Fibroblast of skin of right biceps (primary cell): ENCODE measurements at places on chromosomes 4 and X.

DNA sequence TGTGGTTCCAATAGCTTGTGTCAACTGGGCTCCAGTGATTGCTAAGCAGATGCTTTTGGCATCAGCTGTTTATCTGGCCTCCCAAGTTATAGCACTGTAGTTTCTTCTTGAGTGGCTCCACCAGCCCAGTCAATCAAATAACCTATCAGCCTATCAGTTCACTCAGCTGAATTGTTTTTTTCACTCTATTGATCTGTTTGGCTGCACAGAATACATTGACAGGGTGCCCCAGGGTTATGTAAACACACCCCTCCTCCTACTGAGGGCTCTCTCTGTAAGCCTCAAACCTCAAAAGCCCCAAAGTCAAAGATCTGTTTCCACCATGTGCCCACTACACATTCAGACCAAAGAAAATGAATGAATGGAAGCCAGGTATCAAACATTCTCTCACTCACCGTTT, 214.0 kb downstream of the HS6ST2 start:
- DNase-seq: no peak

DNA sequence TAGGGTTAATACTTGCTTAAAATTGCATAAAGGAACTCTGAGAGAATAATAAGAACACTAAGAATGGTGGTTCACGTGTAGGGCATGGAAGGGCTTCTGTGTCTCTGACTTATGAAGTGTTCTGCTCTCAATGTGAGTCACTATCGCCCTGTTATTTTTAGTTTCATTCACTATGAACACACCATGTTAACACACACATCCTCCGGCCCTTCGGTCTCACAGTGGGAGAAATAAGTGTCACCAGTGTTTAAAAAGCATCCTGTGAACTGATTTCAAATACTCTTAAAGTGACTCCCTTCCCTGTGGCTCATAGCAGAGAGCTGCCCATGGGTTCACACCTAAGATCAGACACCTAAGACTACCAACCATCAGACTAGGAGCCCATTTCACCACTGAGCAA, 33.8 kb upstream of the FGFBP2 start:
- no peak for DNase-seq

- DNase-seq: no peak
Observed at GRCh38 chrX:51917604-51918003, 24.2 kb downstream of the MAGED1 start.

DNA sequence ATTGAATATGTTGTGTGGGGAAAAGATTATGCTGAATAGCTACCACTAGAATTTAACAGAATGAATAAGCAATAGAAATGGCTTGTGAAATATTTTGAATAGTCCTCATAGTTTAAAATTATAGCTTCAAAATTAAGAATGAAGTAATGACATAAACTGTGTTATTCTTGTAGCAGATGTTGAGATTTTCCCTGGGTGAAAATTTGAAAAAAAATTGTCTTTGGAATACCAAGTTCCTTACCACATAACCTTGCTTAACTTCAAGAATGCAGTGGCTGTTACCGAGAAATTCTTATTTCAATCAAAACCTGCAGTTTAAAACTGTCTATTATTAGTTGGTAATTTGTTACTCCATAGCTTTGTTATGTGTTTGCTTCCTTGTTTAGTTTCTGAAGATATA, 1268.6 kb downstream of the RAPGEF2 start:
- DNase-seq: peak; percentile 42

DNA sequence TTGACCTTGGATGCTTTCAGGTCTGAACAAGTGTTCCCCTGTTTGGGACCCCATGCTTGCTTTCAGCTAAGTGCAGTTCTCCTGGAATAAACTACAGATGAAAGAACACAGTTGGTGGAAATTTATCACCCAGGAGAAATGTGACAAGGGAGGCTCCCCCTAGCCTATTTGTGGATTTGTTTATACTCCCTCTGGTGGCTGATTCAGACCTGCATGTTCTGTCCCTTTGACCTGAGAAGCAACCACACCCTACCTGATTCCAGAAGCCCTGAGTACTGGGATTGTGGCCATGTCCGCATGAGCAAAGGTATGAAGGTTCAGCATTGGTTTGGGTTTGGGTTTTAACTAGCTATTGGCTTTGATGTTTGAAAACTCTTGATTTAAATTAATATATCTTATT, 440.9 kb downstream of the MID1IP1 start:
- no peak for DNase-seq

- DNase-seq: no peak
Observed at GRCh38 chr4:54730581-54730980, 72.8 kb downstream of the KIT start.

- no peak for DNase-seq
Observed at GRCh38 chrX:39320165-39320564, 518.9 kb downstream of the MID1IP1 start.

DNA sequence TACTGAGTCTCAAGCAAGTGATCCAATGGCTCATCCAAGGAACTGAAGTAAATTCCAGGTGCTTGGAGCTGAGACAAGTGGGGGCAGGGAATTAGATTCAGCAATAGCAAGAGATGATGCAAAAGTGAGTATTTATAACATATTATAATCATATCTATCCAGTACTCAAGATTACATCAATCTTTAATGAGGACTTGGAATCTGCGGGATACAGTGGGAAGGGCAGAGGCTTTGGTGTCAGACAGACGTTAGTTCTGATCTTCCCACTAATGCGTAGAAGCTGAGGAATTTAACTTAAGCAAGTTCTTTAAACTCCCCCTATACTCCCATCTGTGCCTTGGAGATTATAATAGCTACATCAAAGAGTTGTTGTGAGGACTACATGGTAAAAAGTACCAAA, 143.4 kb upstream of the NWD2 start:
- DNase-seq: no peak

DNA sequence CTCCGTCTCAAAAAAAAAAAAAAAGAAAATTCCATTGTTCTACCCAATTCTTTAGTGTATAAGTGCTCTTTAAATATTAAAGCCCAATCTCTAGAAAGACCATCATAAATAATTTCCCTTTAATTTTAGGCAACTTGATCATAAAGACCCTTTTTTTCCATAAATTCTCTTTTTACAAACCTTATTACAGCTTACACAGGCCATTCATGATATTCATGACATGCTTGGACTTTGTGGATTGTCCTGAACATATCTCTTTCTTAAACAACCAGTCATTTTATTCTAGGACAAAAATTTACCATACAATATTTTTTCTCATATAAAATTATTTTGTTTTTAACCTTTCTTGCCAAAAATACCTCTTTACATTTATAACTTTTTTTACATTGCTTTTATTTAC, 30.5 kb downstream of the TLR8 start:
- no peak for DNase-seq

GRCh38 chr4:72677265-72677664, 108.2 kb upstream of the ADAMTS3 start:
- DNase-seq: no peak

DNA sequence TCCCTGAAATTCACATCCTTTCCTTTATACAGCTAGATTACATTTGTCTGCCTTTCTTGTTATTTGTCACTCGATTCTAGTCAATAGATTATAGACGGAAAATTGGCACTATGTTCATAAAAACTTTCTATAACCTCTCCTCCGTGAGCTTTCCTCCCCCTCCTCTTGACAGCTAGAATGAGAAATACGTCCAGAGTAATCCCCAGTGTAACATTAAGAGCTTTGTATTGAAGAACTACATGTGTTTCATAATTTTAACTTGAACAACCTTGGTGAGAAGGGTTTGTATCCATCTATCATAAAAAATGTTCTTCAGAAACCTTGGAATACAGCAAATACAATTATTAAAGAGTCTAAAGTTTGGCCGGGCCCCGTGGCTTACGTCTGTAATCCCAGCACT, 1707.4 kb downstream of the PCDH7 start:
- no peak for DNase-seq

GRCh38 chr4:83996254-83996653, 460.3 kb downstream of the GPAT3 start:
- no peak for DNase-seq

DNA sequence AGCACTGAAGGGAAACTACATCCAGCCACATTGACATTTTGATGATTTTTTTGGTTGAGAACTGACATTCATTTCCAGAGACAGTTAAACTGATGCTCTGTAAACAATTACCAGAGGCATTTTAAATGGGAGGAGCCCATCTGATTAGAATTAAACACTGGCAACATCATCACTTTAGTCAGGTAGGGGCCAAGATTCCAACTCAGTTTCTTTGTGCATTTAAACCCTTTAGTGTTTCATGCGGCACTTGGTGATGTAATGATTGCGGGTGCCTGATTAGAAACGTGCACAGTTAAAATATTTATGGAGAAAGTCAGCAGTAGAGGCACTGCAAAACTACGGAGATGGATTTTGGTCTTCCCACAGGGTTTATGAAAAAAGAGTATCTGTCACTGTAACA, 16.1 kb downstream of the TNIP3 start:
- peak; percentile 91 for DNase-seq

- no peak for DNase-seq
Observed at GRCh38 chr4:186712690-186713089, 11.0 kb downstream of the FAT1 start.

GRCh38 chrX:155071694-155072280, 479 bp downstream of the BRCC3 start:
- DNase-seq: no peak

DNA sequence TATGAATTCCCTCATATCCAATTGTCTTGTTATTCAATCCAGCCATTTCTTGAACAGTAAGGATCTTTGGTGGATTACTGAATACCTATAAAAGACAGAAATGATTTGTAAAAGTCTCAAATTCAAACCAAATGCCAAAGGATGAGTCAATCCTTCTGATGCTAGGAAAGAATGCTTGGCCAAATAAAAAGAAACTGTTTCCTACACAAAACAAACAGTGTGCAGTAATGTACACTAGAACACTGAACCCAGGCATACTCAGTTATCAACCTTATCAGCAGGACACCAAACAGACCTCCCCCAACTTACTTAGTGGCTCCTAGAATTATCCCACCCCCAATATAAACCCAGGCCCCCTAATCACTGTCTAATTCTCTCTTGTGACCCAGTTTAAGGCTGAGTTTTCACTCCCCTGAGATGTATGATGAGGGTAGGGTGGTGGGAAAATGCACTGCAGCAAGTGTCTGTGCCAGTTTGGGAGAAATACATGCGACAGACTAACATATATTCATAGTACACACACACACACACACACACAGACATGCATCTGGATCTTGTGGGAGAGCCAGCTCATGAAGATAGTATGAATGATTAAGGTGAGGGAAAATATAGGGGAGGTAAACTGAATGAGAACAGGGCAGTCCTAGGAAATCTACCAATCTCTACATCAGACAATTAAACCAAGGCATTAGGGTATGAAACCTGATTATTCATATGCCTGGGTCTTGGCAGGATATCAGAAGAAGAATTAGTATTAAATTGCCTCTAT, 35.0 kb downstream of the CLDN2 start:
- DNase-seq: peak; percentile 39

DNA sequence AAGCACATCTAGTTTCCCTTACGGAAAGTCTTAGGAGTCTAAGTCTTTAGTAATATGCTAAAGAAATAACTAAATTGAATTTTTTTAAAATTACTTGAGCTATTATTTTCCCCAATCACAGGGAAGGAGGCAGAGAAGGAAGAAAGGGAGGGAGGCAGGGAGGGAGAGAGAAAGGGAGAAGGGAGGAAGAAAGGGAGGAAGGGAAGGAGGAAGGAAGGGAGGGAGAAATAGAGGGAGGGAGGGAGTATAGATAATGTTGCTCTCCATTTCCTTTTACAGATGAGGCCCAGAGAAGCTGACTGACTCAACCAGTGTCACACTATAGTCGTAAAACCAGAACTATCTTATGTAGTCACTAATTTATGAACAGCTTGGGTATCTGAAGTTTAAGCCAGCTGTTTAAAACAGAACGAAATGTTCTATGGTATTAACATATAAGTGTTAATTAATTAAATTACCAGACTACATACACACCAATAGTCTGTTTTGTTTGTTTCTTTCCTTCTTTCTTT, 14.6 kb downstream of the SH3RF1 start:
- DNase-seq: peak; percentile 50

DNA sequence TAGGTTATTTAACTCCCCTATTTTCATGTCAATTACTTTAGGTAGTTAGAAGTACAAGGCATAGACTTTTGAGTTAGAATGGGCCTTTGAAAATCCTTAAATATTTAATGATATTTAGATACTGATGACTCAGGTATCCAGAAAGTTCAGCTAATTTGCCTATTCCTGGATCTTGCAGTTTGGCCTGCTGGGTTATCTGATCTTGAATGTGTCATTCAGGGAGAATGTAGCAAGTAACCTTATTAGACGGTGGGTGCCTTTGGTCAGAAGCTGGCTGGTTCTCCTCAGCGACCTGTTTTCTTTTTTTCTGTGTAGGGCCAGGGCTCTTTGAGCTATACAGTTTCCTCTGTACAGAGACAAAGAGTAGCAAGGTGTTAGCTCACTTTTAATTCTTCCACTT, 42.0 kb downstream of the MTM1 start:
- DNase-seq: peak; percentile 4

DNA sequence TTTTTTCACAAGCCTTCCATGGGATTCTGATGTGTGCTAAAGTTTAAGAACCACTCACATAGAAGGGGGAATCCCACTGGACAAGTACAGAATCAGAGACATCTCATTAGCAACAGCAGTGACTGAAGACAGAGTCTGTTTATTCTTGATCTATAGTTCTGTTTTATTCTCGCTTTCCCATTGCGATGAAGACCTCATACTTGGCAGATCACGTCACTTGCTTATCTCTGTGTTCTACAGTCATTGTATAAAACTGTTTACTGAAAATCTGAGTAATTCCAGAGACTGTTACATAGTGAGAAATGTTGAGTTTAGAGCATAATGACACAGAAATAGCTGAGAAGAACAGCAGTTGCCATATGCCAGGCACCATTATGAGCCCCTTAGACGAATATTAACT, 185.5 kb downstream of the PTTG2 start:
- peak; percentile 75 for DNase-seq

DNA sequence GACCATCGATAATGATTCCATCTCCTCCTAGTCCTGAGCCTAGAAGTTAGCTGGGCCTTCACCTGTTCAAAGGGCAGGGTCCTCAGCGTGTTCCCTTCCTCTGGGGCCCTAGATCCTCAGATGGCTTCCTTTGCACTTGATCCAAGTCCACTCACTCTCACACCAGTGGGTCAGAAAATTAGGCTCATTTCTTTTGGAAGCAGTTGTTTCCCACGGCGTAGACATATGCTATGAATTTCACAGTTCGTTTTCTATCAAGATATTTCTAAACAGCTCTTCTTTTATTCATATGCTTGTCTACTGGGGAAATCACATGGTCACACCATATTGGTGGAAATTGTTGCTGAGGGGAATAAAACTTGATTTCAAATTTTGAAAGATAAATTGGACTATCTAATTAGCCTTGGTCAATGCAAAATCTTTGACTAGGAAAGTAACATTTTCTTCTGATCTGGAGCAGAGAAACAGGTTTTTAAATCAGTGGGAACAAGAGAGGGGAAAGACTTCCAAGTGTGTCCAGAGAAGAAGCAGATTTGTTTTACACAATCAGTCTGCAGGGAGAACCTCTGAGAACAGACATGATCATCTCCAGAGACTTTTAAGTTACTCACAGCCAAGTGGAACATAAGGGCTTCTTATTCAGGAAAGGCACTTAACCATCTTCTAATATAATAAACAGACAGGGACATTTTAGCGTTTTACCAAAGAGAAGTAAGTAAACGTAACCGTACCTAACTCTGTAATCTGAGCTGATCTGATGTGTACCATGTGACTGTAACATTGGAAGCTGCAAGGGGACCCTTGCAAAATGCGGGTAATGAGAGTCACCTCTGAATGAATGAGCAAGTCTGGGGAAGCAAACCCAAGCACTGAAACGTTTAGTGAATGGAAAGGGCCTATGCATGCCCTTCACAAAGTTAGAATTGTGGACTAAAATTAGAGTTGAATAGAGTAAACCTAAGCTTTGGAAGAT, 455.7 kb upstream of the FAT1 start:
- DNase-seq: no peak
